ENCODE measurements at places on chromosomes 16 and 17. TPM values are rescaled to one million over a fixed set of nuclear protein-coding genes. Genes with fewer than 3 reads are reported as not detected.
A peak's percentile ranks its signal among the peaks of the same experiment; 100 is the strongest.

The CUEDC1 gene
- total RNA-seq = 23.5 TPM

The NOL3 gene
- 38.7 TPM for total RNA-seq

The STH gene
- not detected for total RNA-seq

The TBC1D3G gene
- total RNA-seq = not detected

The RAP1GAP2 gene
- total RNA-seq = 30.8 TPM

The IRX5 gene
- total RNA-seq = not detected

The CCL15 gene
- total RNA-seq = 4.1 TPM

The RND2 gene
- total RNA-seq = 0.35 TPM

The SPN gene
- 2.5 TPM for total RNA-seq

The TAF15 gene
- total RNA-seq = 119 TPM

The CALB2 gene
- total RNA-seq = 2.3 TPM

- no peaks in the 10 kb centered on the region for H3K27me3 ChIP-seq
- H3K27ac ChIP-seq = peak overlapping the region; percentile 63
- H3K36me3 ChIP-seq = no peaks in the 10 kb centered on the region
Observed at GRCh38 chr17:81035521-81036196, 708 bp downstream of the BAIAP2 start.

DNA sequence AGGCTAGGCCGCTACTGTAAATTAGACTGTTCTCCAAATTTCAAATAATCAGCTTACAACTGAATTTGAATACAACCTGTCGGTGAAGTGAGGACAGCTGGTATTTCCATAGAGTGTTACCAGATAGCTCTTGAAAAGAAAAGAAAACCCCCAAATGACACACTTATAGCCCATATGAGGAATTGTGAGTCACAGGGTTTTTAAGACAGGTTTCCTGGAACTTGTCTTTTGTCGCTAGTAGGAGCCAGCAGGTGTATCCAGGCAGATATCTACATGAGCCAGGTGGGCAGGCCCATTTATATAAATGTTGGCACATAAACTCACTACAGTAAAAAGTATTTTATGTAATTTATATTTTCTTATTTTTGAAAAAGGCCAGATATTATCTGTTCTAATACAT lies 24.0 kb downstream of the TNRC6A start:
- no peak for DNase-seq
- H3K4me1 ChIP-seq = peaks cover 10% of the 10 kb centered on the region
- H3K36me3 ChIP-seq = no peaks in the 10 kb centered on the region
- no peaks in the 10 kb centered on the region for H3K27me3 ChIP-seq
- H3K27ac ChIP-seq = no peak overlapping the region

GRCh38 chr17:51914577-51914976 lies 243.9 kb downstream of the CA10 start:
- H3K4me3 ChIP-seq = no peak overlapping the region
- no peaks in the 10 kb centered on the region for H3K27me3 ChIP-seq
- H3K36me3 ChIP-seq = no peaks in the 10 kb centered on the region
- no peaks in the 10 kb centered on the region for H3K4me1 ChIP-seq

DNA sequence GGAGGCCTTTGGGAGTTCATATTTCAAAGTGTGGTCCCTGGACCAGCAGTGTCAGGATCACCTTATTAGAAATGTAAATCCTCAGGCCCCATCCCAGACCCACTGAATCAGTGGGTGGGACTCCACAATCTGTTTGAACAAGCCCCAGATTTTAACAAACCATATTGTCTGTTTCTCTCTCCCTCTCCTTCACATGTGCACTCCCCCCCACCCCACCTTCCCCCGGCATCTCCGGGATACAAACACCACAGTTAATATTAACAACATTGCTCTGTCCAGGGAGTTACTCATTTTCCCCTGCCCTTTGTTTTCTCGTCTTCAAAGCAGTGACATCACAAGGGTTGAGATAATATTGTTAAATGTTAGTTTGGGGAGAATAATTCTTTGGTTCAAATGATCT lies 127.3 kb downstream of the KATNIP start:
- H3K36me3 ChIP-seq = no peaks in the 10 kb centered on the region
- no peak overlapping the region for H3K27ac ChIP-seq
- H3K4me3 ChIP-seq = no peak overlapping the region
- H3K4me1 ChIP-seq = no peaks in the 10 kb centered on the region

- no peaks in the 10 kb centered on the region for H3K27me3 ChIP-seq
- no peak overlapping the region for H3K27ac ChIP-seq
- no peaks in the 10 kb centered on the region for H3K4me1 ChIP-seq
- no peak overlapping the region for H3K4me3 ChIP-seq
- no peaks in the 10 kb centered on the region for H3K36me3 ChIP-seq
- DNase-seq = no peak
Observed at GRCh38 chr16:81214745-81215166, 23.7 kb upstream of the BCO1 start.

GRCh38 chr17:77602062-77602746 lies 356.3 kb upstream of the TNRC6C start:
- no peak overlapping the region for H3K4me3 ChIP-seq
- H3K27ac ChIP-seq = peak overlapping the region; percentile 55
- no peaks in the 10 kb centered on the region for H3K36me3 ChIP-seq
- H3K4me1 ChIP-seq = no peaks in the 10 kb centered on the region

- H3K4me1 ChIP-seq = peaks cover 30% of the 10 kb centered on the region
- H3K36me3 ChIP-seq = no peaks in the 10 kb centered on the region
- H3K27me3 ChIP-seq = no peaks in the 10 kb centered on the region
- DNase-seq = peak; percentile 85
- no peak overlapping the region for H3K27ac ChIP-seq
Observed at GRCh38 chr16:83956336-83957289, 3.6 kb downstream of the OSGIN1 start.

DNA sequence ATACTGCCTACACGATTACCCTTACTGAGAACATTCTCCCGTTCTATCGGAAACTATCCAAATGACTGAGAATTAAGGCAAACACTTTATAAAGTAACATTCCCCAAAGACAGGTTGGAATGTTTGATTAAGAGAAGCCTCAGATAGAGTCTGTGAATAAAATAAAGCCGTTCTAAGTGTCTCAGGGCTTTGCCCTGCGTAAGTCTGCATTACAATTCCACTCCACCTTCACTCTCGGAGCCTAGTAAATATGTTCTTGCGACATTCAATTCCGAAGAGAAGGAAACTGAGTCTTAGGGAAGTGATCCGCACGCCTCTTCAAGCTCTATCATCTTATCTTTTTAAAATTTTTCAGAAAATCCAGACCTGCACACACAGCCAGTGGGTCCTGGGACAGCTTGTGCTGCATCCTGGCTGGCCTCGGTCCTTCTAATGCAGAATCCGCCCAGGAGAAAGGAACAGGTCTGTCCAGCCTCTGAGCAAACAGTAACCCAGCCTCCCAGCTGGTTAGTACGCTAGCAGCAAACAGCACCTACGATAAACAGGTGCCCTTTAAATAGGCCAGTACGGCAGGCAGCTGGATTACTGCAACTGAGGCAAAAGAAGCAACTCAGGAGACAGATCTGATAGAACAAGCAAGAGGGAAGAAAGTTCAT lies 254.1 kb upstream of the IRX3 start:
- no peaks in the 10 kb centered on the region for H3K27me3 ChIP-seq
- H3K27ac ChIP-seq = no peak overlapping the region

- H3K27me3 ChIP-seq = no peaks in the 10 kb centered on the region
- DNase-seq = no peak
- H3K27ac ChIP-seq = no peak overlapping the region
- no peak overlapping the region for H3K4me3 ChIP-seq
Observed at GRCh38 chr16:25035494-25036405, 20.6 kb upstream of the ARHGAP17 start.

- no peaks in the 10 kb centered on the region for H3K4me1 ChIP-seq
- H3K36me3 ChIP-seq = no peaks in the 10 kb centered on the region
- peak overlapping the region; percentile 53 for H3K4me3 ChIP-seq
- H3K27ac ChIP-seq = peak overlapping the region; percentile 78
- H3K27me3 ChIP-seq = no peaks in the 10 kb centered on the region
Observed at GRCh38 chr16:30996324-30996984, 11.4 kb downstream of the HSD3B7 start.

GRCh38 chr17:67489273-67489672 lies 112.2 kb downstream of the PITPNC1 start:
- no peak overlapping the region for H3K4me3 ChIP-seq
- no peak for DNase-seq
- no peaks in the 10 kb centered on the region for H3K27me3 ChIP-seq
- peaks cover 7% of the 10 kb centered on the region for H3K4me1 ChIP-seq

DNA sequence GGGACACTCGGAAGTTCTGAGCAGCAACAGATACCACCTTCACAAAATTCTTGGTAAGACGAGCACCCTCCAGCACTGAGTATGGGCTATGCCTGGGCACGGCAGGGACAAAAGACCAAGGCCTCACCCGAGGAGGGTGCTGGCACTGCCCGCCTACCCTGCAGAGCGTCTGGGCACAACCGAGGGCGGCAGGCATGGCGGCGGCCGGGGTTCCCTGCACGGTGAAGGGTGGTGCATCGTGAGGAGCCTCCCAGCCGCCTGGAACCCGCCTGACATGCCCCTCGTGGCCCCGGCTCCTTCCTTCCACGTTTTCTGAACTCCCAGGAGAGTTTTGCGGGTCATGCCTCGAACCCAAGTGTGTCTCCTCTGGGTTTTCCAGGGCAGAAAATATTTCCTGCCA lies 18.9 kb downstream of the GALNS start:
- H3K36me3 ChIP-seq = no peaks in the 10 kb centered on the region
- H3K27me3 ChIP-seq = no peaks in the 10 kb centered on the region
- H3K4me1 ChIP-seq = no peaks in the 10 kb centered on the region
- H3K27ac ChIP-seq = no peak overlapping the region
- no peak for DNase-seq

GRCh38 chr17:77899498-77899897 lies 59.0 kb upstream of the TNRC6C start:
- H3K27me3 ChIP-seq = no peaks in the 10 kb centered on the region
- H3K4me1 ChIP-seq = no peaks in the 10 kb centered on the region
- no peaks in the 10 kb centered on the region for H3K36me3 ChIP-seq
- peak; percentile 16 for DNase-seq

- DNase-seq = no peak
- no peak overlapping the region for H3K4me3 ChIP-seq
- no peak overlapping the region for H3K27ac ChIP-seq
Observed at GRCh38 chr17:3536716-3537115, 20.9 kb downstream of the TRPV3 start.

DNA sequence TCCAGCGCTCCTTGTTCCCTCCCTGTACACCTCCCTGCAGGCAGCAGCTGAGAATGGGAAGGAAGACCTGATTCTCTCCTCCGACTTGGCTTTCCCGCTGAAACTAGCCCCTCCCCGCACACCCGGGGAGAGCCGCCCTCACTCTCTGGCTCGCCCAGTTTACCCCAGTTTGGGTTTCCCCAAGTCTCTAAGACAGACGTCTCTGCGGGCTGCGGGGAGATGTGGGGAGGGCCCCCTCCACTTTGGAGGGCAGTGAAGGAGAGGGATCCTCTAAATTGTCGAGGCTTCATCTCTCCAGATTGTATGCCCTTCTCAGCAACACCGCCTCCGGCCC lies 797 bp downstream of the GRB7 start:
- H3K4me1 ChIP-seq = peaks cover 12% of the 10 kb centered on the region
- no peak for DNase-seq
- H3K27ac ChIP-seq = peak overlapping the region; percentile 86
- peaks cover 14% of the 10 kb centered on the region for H3K36me3 ChIP-seq
- H3K27me3 ChIP-seq = no peaks in the 10 kb centered on the region
- peak overlapping the region; percentile 26 for H3K4me3 ChIP-seq

DNA sequence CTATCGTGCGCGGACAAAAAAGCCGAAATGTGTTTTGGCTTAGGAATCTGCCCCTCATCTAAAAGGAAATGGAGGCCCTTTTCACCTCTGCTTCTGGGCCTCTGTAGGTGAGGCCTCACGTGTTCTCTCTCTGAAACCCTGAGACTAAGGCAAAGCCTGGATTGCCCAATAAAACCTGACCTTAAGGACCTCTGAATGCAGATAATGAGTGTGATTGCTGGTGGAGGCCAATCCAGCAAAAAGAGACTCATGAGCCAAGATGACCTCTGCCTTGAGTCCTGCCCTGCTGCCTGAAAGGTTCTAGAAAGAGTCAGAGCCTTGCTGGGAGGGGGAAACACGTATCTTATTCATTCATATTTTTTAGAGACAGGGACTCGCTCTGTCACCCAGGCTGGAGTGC lies 44.5 kb upstream of the ABR start:
- no peak overlapping the region for H3K4me3 ChIP-seq
- no peaks in the 10 kb centered on the region for H3K36me3 ChIP-seq
- H3K4me1 ChIP-seq = peaks cover 7% of the 10 kb centered on the region
- no peaks in the 10 kb centered on the region for H3K27me3 ChIP-seq

DNA sequence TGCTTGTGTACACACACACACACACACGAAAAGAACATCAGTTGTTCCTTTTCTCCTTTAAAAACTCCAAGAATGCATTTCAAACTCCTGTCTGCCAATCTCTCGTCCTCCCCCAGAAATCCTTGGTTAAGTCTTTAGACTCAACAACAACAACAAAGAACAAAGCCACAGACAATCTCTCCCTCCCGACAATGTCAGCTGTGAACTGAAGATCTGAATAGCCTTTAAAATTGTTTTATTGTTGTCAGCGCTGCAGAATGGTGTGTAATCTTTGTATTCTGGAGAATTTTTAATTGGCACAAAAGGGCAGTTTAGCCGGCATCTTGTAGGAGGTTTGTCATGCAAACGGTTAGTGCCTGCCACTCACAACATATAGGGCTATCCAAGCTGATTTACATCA lies 219.5 kb downstream of the MSI2 start:
- DNase-seq = no peak
- no peaks in the 10 kb centered on the region for H3K36me3 ChIP-seq
- no peak overlapping the region for H3K4me3 ChIP-seq
- H3K4me1 ChIP-seq = no peaks in the 10 kb centered on the region

- no peaks in the 10 kb centered on the region for H3K36me3 ChIP-seq
- no peak overlapping the region for H3K4me3 ChIP-seq
- no peak for DNase-seq
Observed at GRCh38 chr17:62996221-62996620, 30.2 kb downstream of the TANC2 start.

DNA sequence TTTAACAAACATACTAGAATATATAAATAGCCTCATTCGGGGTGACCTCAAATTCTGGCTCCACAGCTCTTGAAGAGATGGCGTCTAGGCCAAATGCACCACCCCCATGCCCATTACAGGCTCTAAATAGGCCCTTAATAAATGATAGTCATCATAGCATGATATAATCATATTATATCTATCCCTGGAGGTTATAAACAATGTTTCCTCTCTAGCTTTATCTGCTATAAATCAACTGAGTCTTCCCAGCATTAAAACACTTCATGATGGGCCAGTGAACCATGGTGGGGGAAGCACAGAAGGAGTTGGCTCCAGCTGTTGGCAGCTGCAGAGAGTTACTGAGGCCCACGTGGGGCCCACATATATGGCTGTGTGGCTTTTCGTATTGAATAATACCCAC lies 214.9 kb upstream of the MPHOSPH6 start:
- H3K4me1 ChIP-seq = no peaks in the 10 kb centered on the region
- H3K36me3 ChIP-seq = no peaks in the 10 kb centered on the region
- H3K27ac ChIP-seq = no peak overlapping the region

GRCh38 chr17:38569701-38570512 lies 35.8 kb downstream of the SRCIN1 start:
- H3K4me1 ChIP-seq = peaks cover 15% of the 10 kb centered on the region
- no peaks in the 10 kb centered on the region for H3K36me3 ChIP-seq
- no peaks in the 10 kb centered on the region for H3K27me3 ChIP-seq
